ENCODE measurements at places on chromosomes 5 and 9.

DNA sequence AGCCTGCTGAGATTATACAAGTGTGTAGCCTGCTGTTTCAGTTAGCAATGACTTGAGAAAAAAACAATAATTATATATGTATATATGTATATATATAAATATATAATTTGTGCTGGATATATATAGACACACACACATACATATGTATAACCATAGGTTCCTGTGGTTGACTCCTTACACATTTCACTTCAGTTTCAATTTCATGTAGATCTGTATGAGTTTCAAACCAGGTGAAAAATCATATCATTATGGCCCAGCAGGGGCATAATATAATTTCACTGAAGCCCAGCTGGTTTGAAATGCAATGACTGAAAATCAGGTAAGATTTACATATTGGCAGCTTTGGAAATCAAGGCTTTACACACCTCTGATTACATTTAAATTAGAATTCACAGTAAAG lies 690.4 kb upstream of the CDH18 start:
- DNase-seq: no peak

GRCh38 chr9:109383947-109384346 lies 63.1 kb upstream of the EPB41L4B start:
- DNase-seq: no peak

GRCh38 chr9:4207881-4208615 lies 91.8 kb downstream of the GLIS3 start:
- no peak for DNase-seq

DNA sequence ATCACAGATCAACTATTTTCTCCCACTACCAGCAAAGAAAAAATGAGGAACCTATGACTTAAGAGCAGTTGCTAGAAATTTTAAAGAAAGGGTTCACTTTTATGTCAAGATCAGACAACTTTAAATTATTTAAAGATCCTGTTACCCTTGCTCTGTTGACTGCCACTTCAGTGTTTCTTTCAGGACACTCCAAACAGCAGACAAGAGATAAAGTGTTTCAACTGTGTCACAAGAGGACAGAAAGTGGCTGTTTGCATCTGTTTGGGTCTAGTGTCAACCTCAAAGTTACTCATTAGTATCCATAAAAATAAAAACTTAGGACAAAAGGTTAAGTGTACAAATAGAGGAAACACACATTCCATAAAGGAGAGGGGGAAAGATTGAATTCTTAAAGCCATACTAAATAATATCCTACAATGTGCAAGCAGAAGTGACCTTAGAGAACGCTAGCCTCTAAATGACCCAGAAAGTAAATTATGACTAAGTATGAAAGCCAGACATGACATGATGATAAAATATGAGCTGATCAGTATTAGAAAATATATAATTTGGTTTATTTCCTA lies 24.9 kb downstream of the HMGCS1 start:
- no peak for DNase-seq

DNA sequence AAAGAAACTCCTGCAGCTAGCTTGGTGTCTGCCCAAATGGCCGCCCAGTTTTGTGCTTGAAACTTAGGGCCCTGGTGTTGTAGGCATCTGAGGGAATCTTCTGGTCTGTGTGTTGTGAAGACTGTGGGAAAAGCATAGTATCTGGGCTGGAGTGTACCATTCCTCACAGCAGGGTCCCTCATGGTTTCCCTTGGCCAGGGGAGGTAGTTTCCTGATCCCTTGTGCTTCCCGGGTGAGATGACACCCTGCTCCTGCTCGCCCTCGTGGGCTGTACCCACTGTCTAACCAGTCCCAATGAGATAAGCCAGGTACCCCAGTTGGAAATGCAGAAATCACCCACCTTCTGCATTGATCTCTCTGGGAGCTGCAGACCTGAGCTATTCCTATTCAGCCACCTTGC lies 182.8 kb downstream of the GDNF start:
- no peak for DNase-seq

- DNase-seq: peak; percentile 2
Measured at GRCh38 chr5:135094339-135095051, 60.5 kb upstream of the PITX1 start.

GRCh38 chr9:14097666-14098415 lies 216.1 kb downstream of the NFIB start:
- DNase-seq: no peak

Data from femur (tissue), 1 donor.